ENCODE measurements at places on chromosomes 6 and 20. TPM values are rescaled to one million over a fixed set of nuclear protein-coding genes. Genes with fewer than 3 reads are reported as not detected.

DNA sequence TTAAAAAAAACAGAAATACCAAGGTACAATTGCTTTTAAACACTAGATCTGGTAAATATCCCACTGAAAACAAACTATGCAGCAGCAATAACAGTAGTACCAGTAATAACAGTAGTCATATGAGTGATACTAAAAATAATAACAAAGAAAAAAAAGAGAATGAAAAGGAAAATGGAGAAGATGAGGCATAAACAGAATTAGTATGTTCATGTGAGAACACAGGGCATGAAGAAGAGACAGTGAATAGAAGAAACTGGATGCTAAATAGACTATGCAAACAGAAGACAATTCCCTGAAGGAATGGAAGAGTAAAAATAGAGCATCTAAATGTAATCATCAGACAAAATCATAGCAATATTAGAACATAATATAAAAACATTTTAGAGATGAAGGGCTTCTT is 121.1 kb downstream of the RNGTT start:
- DNase-seq = no peak

DNA sequence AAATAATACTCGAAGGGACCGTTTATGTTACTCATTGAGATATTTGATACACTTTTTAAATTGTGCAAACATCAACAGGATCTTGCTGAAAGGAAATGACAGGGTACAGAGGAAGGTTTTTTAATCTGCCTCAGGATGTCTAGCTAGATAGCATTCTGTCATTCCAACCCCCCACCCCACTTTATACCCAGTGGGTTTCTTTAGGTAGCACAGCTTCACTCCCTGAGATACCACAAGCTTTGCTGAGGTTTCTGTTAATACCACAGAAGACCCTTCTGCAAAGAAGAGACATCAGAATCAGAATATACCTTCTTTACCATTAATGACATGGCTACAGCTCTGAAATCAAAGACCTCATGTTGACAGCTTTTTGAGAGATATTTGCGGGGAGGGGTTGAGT is 1.3 kb downstream of the PHACTR2 start:
- no peak for DNase-seq

GRCh38 chr20:41118632-41119031 is 18.7 kb upstream of the PLCG1 start:
- no peak for DNase-seq

- no peak for DNase-seq
Observed at GRCh38 chr6:35188886-35189285, 24.9 kb upstream of the SCUBE3 start.

- DNase-seq = no peak
Observed at GRCh38 chr6:169223006-169223405, 30.6 kb downstream of the THBS2 start.

DNA sequence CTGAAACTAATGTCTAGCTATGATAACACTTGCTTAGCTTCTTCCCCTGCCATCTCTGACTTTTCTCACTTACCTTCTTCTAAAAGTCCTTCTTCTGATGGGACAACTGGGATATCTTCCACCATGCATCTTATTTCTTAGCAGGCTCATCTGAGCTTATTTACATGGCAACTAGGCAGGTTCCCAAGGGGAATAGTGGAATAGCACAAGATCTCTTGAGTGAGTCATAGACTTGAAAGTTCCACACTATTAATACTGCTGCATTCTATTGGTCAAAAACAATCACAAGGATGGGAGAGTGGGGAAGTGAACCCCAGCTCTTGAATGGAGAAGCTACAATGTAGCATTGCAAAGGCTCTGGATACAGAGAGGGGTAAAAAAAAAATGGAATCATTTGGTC is 142.1 kb downstream of the HAO1 start:
- DNase-seq = no peak

GRCh38 chr6:55578537-55579363 is at the start of gene HMGCLL1:
Gene HMGCLL1 (minus strand): TSS chr6:55579192. CDS start chr6:55579055, 137 bp downstream.
- DNase-seq = peak; percentile 1

- DNase-seq = no peak
Observed at GRCh38 chr20:37270576-37271420, 9.2 kb upstream of the GHRH start.

- no peak for DNase-seq
Observed at GRCh38 chr20:51801823-51802123, 548 bp downstream of the SALL4 start.

GRCh38 chr6:157014871-157015270 is 237.7 kb downstream of the ARID1B start:
- no peak for DNase-seq

DNA sequence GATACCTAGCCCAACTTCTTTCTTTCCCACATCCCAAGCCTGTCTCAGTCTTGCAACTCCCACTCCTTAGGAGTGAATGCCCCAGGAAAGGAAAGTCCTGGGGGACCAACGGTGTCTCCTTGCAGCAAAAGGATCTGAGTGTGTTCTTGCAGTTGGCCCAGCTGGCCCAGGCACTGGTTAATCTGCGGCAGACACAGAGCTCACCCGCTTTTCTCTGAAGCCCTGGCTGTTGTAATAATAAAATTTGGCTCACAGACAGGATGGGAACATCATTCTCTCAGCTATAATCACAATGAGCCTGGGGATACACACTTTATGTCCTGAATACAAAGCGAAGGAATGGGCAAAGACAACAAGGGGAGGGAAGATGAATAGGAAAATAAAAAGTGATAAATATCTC is 287.0 kb upstream of the PRND start:
- no peak for DNase-seq

DNA sequence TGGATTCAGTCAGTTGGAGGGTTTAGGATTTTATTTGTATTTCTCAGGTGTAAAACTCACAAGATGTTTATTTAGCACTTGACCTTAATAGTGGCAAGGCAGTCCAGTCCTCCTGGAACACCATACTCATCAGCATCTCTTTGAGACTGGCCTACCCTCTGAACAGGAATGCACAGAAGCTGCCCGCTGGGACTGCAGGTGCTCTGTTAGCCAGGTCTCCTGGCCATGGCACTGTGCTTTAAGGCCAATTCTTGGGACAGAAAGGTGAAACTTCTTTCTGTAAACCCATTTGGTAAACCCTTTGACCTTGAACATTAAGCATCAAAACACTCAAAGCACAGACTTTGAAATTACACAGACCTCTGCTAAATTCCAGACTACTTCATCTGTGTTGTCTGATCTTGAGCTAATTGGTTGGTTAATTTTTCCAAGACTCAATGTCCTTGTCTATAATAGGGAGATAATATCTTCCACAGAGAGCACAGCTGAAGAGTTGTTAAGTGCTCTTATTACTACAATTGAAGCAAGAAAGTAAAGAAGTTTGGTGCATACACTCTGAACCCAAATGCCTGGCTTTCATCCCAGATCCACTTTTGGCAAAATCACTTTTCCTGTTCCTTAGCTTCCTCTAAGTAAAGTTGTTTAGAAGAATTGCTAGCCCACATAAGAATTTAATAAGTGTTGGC is 54.9 kb upstream of the NT5E start:
- DNase-seq = no peak

DNA sequence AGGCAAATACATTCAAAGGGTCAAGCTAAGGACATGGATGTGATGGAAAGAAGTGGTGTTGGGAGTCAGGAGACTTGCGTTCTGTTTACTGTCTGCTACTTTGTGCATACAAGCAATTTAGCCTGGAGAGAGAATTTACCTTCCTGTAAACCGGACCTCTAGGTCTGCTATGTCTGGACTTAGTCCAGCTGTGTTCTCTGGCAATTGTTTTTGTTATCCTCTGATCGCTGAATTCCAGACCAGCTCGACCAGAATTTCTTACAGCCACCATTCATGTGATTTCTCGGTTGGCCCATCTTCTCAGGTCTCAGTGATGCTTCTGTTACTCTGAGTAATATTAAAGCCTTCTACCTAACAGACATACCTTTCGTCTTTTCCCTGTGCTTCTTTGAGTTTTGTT is 75.2 kb downstream of the LRRC1 start:
- DNase-seq = no peak

DNA sequence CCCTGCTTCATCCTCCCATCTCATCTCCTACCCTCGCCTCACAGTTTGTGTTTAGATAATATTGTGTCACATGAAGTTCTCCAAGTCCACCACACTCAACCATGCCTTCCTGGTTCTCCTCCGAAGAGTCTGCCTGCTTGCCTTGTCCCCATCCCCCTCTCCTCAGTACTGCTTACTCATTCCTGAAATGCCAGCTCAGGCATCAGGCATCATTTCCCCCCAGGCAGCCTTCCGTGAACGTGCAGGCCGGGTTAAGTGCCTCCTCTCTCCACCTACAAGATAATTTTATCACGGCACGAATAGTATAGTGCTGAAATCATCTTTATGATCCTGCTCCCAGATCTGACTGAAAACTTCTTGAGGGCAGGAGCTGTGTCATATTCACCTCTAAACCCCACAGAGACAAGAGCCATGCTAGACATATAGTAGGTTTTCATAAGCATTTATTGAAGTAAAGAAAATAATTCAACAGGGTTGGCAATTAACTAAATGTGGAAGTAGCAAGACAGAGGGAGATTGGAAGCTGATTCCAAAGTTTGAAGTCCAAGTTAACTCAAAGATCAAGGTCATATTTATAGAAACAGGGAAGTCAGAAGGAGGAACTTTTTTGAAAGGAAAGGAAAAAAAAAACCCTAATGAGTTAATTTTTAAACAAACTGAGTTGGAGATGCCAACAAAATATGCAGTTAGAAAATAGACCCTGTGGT is 48.7 kb upstream of the BMP2 start:
- peak; percentile 81 for DNase-seq

- DNase-seq = no peak
Observed at GRCh38 chr6:43942011-43942442, 172.0 kb downstream of the VEGFA start.

- no peak for DNase-seq
Observed at GRCh38 chr6:103797738-103798137, 1062.0 kb downstream of the HACE1 start.

DNA sequence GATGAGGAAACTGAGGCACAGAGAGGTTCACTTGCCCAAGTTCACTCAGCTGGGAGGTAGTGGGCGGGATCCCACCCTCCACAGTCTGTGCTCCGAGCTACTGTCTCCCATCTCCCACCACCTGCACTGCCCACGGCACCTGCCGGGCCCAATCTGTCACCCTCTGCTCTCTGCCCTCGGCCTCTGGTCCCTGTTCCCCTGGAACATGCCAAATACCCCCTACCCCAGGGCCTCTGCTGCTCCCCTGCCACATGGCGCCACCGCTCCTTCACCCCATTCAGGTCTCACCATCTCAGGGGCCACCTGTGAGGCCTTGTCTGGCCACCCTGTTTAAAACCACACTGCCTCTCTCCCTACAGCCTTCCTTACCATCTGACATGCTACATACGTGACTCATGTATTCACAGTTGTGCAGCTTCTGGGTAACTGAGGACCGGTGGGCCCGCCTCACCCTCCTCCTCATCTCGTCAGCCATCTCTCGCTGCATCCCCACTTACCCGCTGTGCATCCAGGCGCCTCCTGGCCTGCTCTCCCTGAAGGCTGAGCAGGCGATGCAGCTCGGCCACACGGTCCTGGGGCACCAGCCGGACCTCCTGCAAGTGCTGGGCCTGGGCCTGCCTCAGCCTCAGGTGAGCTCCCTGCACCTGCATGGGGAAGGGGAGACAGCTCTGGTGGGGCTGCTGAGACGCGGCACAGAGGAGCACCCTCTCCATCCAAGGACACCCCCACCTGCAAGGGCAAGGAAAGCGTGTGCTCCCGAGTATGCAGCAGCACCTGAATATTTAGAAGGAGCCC is 50.6 kb downstream of the GINS1 start:
- no peak for DNase-seq

GRCh38 chr6:161038229-161039031 is 46.9 kb downstream of the MAP3K4 start:
- DNase-seq = peak; percentile 93

DNA sequence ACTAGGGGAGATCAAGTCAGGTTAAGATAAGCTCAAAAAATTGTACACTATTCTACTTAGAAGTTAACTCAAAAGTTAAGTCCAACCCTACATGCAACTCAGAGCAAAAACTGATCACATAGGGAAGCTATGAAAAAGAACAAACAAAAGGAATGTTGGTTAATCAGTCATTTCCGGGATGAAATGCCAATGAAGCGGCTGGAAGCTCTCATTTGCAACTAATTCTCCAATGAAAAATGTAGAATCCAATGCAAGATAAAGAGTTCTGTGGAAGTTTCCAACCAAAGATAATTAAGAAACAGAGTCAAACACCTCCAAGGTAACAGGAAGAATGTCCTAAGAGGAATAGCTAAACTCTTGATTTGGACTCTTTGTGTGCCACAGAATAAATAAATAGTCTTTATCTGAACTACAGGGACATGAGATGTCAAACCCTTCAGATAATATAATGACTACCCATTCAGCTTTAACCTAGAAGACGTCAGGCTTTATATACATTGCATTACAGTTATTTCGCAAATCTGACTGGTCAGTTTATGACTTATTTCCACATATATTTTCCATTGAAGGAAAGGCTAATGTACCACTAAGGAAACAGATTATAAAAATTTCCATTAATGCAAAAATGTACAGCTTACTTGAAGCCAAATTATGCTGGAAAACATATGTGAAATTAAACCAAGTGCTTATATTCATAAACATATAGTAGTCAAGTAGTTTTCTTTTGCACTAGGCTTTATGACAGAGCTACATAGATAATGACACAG is 48.0 kb upstream of the DST start:
- DNase-seq = no peak

- DNase-seq = no peak
Observed at GRCh38 chr6:119024111-119024510, 54.4 kb downstream of the FAM184A start.

DNA sequence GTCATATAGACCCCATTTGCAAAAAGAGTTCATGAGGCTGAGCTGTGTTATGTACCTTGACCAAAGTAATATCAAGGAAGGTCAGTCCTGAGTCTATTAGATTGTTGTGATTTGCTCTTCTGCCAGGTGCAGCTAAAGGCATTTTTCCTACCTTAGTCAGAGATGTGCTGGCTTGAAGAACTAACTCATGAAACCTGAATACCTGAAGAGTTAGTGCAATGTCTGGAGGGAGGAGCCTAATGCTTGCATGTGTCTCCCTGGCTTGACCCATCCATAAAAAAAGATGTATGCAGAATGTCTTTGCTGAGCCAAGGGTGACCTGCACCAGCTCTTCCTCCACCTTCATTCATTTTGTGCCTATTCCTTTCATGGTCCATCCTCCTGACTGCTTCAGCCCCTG is 742.0 kb downstream of the KIF16B start:
- DNase-seq = no peak

The SLC22A7 gene
- not detected for total RNA-seq

The OGFRL1 gene
- total RNA-seq = 48.5 TPM

The HNF4A gene
- total RNA-seq = not detected

The ZNF831 gene
- not detected for total RNA-seq

The FAM184A gene
- 4.0 TPM for total RNA-seq

The TPX2 gene
- 16.0 TPM for total RNA-seq

The DEF6 gene
- total RNA-seq = 3.2 TPM

The SCRT2 gene
- total RNA-seq = not detected

The RAET1G gene
- total RNA-seq = not detected

The AP5S1 gene
- 13.7 TPM for total RNA-seq

The UNC5CL gene
- total RNA-seq = 1.8 TPM

The FOXP4 gene
- total RNA-seq = 30.3 TPM

Data from kidney epithelial cell (primary cell).